ENCODE measurements at places on chromosomes 5 and 9.

DNA sequence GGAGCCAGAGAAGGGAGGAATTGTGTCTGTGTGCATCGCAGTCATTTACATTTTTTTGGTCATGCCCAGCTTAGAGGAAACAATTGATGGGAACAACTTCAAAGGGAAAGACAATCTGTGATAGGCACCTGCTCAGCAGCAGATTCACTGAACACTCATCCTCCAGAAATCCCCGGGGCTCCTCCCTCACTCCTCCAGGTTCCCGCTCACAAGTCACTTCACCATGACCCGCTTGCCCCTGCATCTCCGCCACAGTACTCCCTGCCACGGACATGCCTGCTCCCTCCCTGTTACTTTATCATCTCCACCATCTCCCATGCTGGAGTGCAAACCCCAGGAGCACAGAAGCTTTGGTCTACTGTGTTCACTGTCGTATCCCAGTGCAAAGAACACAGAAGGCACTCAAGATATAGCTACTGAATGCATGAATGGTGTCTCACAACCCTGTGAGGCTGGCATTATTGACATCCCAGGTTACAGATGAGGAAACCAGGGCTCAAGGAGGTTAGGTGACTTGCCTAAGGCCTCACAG is 16.2 kb downstream of the LHX6 start:
- DNase-seq: no peak

GRCh38 chr9:137612741-137613142 is 6.1 kb upstream of the EHMT1 start:
- no peak for DNase-seq

DNA sequence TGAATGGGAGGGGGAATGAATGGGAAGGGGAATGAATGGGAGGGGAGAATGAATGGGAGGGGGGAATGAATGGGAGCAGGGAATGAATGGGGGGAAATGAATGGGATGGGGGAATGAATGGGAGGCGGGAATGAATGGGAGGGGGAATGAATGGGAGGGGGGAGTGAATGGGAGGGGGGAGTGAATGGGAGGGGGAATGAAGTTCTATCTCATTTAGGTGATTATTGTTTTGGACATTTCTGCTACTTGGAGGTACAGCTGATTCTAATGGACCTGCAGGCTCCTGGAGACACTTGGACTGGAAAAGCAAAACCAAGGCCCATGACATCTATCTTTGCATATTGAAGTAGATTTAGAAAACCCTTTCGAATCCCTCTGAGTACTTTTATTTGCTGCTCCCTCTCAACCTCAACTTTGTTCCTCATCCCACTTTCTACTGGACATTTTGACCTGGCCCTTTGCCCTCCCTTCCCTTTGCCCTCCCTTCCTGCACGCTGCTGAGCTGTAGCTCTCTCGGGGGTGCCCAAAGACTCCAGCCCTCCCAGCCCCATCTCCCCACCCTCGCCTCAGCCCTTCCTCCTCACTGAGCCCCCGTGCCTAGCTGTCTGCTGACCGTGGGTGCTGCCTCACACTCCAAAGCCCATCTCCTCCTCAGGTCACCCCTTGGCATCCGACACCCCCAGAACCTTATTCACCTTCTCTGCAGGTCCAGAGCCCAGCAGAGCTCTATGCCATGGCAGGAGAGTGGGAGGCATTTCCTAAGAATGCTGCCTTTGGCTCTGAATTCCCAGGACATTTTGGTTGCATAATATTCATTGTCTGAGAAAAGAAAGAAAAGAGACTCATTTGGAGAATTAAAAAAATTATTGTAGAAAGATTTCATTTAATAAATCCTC is 19.9 kb upstream of the LPCAT1 start:
- DNase-seq: no peak

GRCh38 chr5:114450437-114450836 is 88.6 kb downstream of the KCNN2 start:
- peak; percentile 3 for DNase-seq

DNA sequence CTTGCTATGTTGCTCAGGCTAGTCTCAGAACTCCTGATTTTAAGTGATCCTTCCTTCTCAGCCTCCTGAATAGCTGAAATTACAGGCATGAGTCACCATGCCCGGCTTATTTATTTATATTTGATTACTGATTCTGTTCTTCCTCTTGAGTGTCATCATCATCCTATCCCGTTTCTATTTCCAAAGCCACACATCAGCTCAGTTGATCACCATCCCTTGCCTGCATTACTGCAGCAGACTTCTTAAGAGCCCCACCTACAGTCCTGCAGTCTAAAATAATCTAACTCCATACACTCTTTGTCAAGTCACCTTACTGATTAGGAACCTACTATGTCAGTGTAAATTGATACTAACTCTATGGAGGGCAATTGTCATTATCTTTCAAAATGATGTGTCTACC is 138.9 kb upstream of the RAI14 start:
- DNase-seq: no peak

- DNase-seq: no peak
Measured at GRCh38 chr9:108751369-108751768, 104.4 kb downstream of the ACTL7B start.

DNA sequence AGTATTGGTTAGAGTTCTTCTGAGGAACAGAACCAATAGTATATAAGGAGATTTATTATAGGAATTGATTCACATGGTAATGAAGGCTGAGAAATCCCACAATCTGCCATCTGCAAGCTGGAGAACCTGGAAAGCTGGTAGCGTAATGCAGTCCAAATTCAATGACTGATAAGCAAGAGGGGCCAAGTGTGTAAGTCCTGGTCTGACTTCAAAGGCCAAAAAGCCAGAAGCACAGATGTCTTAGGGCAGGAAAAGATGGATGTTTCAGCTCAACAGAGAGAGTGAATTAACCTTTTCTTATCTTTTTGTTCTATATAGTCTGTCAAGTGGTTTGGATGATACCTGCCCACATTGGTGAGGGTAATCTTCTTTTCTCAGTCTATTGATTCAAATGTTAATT is 146.4 kb downstream of the FGF10 start:
- no peak for DNase-seq

DNA sequence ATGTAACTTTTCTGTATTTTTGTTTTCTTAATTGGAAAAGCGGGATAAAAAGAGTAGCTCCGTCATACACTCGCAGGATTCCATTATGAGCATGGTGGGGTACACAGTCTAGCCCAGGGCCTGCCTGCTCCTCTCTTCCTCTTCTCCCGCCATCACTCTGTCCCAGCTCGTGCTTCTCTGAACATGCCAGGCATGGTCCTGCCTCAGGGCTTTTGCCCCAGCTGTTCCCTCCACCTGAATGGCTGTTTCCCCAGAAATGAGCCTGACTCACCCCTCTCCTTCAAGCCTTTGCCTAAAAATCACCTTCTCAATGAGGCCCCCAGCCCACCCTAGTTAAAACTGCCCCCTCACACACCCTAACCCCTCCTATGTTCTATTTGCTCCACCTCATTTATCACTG is 4.5 kb downstream of the CORO2A start:
- no peak for DNase-seq

DNA sequence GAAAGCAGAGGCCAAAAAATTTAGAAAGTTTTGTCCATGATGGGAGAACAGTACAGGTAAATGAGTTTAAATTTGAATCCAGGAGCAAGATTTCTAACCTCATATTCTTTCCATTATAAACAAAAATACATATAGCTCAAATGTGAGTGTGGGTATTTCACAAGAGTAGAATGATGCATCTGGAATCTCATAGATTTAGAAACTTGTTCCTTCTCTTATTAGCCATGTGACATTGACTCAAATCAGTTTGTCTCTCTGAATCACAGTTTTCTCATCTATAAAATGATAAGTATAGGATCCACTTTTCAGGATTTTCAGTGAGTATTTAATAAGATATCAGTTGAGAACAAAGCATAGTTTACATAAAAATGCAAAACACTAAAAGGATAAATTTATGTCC is 436.3 kb upstream of the PAPPA start:
- DNase-seq: no peak

DNA sequence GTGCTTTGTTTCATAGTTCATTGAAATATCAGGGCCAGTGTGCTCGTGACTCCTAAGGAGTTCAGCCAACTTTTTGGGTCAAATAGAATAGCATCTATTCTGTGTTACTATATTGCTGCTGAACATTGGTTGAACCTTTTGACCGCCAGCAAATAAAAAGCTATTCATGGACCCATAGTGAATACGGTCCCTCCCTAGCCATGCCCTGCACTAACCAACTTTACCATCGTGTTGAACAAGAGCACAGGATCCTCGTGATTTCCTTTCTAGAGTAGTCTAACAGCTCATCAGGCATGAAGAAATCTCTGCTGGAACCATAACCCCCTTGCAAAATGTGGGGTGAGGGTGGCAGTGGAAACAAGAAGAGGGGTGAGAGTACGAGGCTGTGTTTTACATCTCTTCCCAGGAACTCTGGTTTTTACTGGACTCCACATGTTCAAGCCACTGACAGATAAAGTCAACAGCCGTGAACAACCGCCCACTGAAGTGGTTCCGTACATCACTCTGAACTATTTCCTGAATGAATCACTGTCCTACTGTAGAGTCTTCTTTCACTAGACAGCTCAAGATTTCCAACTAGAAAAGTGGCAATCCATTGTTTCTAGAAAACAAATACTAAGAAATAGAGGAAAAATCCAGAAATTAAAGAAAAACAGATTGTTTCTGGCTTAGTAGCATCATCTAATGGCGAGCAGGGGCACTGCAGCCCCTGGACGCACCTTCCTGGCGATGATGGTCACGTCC is 70.1 kb upstream of the SPATA31E1 start:
- no peak for DNase-seq

DNA sequence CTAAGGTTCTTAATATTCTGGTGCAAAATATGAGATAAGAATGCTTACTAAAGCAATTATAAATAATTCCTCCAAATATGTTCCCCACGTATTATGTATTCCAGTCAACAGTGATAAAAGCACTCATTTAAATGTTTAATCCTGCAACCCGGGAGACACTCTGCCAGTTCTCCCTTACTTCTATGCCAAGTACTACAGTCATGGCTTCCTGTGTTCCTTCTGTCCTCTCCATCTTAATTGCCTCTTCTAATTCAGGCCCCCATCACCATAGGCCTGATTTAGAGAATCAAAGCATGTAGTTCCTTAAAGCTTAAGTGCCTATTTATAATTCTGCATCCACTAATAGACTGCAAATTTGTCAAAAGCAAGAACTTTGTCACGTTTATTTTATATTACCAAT is 474.8 kb downstream of the SEMA5A start:
- no peak for DNase-seq

DNA sequence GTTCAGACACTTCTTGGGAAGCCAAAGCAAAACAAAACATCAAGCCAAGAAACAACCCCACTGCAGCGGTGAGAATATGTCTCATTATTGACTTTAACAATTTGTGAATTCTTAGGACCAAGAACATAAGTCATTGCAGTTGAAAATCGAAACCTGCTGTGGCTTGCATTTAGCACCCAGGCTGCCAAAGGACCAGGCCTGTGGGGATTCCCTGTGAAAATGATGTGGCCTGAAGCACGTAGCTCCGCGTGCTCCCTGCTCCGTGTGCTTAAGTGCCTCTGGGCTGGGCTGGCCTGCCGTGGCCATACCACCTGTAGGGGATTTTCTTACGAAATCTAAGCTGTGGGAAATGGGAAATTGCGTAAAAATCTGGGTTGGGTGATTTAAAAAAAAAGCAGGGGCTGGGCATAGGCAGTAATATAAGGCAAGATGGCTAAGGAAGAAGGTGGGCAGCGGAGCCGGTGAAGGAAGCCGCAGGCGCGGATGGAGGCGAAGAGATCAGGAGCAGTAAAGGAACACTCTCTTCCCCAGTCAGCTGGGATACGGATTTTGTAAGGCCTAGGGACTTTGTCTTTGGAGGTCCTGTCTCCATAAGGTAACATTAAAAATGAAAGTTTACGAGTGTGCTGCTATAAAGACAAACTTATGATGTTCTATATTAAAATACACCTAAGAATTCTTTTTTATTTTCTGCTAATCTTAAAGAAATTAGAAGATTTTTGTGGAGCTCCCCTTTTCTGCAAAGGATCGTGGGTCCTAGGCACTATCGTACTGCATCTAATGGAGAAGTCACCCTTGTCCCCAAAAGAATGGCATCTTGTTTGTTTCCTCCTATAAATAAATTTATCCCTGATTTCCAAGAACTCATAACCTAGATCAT is 189.6 kb upstream of the SEMA6A start:
- DNase-seq: no peak

- no peak for DNase-seq
Measured at GRCh38 chr9:114314881-114315722, 7.8 kb upstream of the ORM1 start.

GRCh38 chr5:77832166-77832770 is 56.1 kb upstream of the TBCA start:
- DNase-seq: no peak
